ENCODE measurements at places on chromosomes 11 and 22.
A peak's percentile ranks its signal among the peaks of the same experiment; 100 is the strongest.

GRCh38 chr22:41563051-41563711, 2.4 kb downstream of the CSDC2 start:
- DNase-seq, result no peak

DNA sequence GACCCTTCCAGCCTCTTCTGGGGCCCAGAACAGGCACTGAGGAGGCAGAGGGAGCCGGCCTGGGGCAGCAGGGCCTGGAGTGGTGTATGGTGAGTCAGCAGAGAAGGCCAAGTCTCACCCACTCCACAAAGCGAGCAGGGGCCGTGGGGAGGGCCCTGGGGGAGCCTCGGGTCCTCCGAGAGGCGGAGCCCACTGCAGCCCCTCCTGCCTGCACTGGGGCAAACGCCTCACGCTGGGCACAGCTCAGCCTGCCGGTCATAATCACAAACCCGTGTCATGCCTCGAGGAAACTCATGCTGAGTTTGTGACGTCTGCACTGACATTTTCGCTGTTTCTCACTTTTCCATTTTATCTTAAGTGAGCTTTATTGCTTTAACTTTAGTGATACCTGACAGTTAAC, 38.4 kb downstream of the TOLLIP start:
- no peak for DNase-seq

DNA sequence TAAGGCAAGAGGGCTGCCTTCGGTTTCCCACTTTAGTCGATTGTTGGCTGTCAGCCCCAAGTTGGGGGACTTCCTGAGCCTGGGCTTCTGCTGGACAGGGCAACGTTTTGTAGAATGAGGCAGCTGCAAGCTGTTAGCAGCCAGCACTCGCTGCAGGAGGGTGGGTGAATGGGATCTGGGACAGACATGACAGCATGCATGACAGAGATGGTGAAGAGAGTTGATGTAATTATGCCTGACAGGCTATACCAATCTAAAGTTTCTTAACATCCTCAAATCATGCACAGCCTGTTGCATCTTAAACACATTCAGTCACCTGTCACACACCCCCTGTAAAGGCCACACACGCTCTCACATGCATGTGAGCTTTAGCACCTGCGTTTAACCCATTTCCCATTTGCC, 49.2 kb downstream of the CWC15 start:
- DNase-seq, result no peak

DNA sequence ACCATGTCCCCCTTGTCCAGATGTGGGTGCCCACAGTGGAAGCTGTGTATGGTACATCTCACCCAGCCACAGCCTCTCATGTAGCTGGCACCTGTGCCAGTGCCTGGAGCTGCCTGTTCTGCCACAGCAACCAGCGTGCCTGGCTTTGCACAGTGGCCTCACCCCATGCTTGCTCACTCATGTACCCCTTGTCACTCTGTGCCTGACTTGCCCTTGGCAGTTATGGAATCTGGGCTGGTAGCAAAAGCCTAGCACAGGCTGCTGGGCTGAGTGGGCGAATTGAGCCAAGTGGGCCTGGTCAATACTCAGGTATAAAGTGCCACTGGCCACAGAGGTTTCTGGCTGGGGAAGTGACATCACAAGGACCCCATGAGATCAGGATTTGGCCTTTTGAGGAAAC, 264.2 kb downstream of the INSC start:
- DNase-seq, result no peak

DNA sequence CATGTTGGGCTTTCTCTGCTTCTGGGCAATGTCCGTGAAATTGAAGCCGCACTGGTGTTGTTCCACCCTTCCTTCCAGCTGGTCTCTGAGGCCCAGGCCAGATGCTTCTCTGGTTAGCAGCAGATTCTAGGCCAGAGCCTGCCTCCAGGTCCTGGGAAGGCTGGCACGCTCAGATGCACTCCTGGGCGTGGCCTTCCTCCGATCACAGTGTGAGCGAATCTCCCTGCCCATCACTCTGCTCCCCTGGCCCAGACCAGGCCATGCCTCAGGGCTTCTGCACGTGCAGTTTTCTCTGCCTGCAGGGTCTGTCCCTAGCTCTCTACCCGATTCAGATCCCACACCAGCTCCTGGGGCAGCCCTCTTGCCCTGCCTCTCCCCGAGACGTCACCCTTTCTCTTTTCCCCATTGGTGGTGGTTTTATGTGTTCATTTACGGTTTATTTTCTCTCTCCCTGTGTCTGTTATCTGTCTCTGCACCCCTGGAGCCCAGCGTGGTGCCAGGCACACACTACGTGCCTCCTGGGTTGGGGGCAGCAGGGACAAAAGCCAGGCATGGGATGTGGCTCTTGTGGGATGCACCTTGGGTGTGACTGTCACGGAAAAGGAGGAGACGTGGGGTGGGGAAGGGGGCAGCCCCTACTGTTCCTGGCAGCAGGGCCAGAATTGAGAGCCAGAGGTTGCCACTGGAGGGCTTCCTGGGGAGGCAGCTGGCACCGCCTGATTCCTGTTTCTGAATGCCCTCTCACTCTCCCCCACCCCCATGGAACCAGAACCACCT, 66.0 kb downstream of the KCNQ1 start:
- no peak for DNase-seq

GRCh38 chr22:40578171-40578570, 58.3 kb downstream of the MRTFA start:
- peak; percentile 12 for DNase-seq

DNA sequence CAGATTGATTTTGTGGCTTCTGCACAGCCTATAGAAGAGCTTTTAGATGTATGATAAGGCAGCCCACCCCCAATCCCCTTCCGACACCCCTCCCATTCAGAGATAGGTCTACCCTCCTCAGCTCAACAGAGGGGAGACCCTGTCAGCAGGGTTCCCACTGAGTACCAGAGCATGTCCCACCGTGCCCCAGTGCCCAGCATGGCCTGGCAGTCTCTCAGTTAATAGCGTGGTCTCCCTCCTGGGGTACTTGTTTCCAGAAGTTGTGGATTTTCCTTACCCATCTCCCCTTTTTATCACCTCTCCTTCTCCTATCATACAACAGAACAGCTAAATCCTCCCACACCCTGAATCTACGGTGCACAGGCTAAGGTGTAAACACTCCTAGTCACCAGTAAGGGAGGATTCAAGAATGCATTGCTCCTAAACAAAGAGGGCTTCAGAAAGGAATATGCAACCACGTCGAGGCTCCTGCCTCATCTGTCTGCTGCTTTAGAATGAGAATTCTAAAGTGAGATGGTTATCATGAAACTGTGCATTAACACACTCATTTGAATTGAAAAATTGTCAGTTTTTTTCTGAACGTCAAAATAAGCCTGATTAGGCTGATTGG, 6.7 kb downstream of the PLAAT2 start:
- no peak for DNase-seq

DNA sequence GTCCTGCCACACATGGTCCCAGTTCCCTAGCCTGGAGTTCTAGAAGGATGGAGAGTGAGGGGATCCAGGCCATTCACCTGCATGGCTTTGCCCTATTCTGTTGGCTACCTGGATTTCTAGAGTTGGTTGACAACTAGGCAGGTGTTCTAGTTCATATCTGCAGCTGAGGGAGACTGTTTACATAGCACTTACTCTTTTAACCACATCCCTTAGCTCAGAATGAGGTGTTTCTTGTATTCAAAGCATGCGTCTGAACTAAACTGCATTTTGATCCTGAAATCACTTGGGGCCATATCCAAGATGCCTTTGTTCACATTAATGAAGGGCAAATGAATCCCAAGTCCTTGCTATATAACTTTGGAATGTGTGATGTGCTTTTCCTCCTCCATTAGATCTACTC, 60.9 kb downstream of the SYT13 start:
- no peak for DNase-seq

DNA sequence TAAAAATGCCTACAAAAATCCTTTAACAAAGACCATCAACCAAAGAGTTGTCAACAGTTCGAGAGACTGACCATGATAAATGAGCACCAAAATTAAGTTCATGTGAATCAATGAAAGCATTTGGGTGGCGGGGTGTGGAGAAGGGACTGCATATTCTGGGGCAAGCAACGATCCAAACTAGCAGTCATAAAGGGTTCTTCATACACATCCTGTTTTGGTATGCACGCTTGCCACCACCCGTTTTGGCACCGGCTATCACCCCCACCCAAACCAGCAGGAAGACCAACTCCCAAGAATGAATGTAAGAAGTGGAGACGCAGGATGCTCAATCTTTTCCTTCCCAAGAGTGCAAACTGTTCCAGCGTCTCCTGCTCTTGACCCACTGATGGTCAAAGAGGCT, 80.8 kb downstream of the SGSM3 start:
- no peak for DNase-seq

GRCh38 chr11:63537293-63538101, 889 bp downstream of the PLAAT4 start:
- DNase-seq, result peak; percentile 17

GRCh38 chr11:34605481-34606325, 15.2 kb upstream of the EHF start:
- no peak for DNase-seq

GRCh38 chr11:122275508-122275907, 159.5 kb upstream of the BLID start:
- DNase-seq, result no peak

DNA sequence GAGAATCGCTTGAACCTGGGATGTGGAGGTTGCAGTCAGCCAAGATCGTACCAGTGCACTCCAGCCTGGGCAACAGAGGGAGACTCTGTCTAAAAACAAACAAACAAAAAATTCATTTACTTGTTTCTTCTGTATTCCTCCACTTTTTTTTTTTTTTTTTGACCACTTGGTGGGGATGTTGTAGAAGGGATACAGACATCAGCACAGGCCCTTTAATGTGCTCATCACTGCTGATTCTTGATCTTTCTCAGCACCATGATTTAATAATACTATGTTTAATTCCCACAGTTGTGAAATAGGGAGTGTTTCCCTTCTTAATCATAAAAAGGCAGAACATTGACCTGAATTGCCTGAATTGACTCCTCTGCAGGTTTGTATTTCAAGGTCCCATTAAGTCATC, 4.5 kb downstream of the TTC9C start:
- no peak for DNase-seq

DNA sequence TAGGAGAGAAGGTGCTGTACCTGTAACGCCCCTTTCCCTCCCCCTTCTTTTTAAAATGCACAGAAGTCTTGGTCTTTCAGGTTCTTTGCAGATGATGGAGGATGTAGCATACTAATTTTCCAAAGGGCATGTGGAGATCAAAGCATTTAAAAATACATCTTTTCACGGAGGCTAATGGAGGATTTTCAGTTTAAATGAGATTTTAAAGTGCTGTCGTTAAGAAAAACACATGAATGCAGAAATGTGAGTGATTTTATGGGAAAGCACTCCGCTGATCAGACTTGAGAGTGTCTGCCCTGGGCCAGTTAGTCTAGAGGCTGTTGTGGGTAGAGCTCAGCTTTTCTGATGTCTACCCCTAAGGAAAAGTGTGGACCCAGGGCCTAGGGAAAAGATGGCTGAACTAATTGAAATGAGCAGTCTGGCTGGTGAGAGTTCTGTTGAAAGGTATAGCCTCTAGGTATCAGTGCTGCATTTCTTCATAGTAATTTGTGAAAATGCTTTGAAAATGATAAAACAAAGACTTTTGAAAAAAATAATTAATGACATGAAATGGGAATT, 2.5 kb downstream of the AMOTL1 start:
- DNase-seq, result no peak

GRCh38 chr11:45815747-45816146, 10.8 kb downstream of the SLC35C1 start:
- no peak for DNase-seq

GRCh38 chr11:15471048-15471894, 356.5 kb downstream of the INSC start:
- DNase-seq, result no peak

DNA sequence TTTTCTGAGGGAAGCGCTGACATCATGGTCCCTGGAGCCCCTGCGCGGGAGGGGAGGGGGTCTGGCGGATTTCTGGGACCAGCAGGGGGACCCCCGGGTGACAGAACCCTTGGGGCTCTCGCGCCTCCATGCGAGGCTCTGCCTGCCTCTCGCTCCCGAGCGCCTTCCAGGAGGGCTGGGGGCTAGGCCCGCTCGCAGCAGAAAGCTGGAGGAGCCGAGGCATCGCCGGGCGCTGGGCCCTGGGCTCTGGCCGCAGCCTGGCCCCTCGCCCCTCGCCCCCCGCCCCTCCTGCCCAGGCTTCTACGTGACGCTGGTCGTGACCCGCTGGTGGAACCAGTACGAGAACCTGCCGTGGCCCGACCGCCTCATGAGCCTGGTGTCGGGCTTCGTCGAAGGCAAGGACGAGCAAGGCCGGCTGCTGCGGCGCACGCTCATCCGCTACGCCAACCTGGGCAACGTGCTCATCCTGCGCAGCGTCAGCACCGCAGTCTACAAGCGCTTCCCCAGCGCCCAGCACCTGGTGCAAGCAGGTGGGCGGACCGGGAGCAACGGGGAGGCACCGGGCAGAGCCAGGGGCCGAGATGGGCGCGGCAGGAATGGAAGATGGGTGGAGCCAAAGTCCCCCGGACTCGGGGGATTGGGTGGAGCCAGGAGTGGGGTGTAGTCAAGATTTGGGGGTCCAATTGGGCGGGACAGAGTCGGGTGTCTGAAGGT, 5.4 kb downstream of the BEST1 start:
- DNase-seq, result no peak

DNA sequence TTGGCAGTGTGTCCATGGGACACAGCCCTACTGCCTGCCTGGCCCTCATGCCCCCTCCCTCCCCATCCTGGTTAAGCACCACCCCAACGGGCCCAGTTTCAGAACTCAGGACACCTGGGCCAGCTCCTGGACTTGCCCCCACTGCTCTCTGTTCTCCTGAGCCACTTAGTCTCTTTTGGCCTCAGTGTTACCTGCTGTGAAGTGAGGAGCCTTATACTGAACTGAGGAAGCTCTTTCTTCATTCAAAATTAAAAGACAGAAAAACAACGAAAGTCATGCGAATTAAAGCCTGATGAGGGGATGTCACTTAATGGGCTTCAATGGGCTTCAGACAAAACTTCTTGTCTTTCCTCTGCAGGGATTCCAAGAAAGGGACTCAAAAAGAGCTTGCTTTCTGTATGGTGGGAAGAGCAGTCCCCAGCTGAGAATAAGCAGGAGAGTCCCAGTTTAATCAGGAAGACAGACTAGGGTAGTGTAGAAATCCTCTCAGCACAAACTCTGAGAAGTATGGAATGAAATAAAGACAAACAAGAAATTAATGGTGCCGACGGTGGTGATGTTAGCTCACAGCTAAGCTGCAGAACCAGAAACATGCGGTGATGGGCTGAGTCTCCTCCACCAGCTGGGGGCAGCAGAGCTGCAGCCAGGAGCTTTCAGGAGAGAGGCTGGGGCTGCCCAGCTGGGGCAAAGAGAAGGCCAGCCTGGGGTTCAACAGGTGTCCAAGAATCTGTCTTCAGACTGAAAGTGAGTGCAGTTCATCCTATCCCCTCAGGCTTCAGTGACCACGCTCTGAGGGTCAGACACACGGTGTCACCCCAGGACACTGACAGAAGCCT, 101.0 kb downstream of the GGTLC2 start:
- peak; percentile 9 for DNase-seq

GRCh38 chr11:269146-269890, 8.9 kb upstream of the NLRP6 start:
- peak; percentile 35 for DNase-seq

DNA sequence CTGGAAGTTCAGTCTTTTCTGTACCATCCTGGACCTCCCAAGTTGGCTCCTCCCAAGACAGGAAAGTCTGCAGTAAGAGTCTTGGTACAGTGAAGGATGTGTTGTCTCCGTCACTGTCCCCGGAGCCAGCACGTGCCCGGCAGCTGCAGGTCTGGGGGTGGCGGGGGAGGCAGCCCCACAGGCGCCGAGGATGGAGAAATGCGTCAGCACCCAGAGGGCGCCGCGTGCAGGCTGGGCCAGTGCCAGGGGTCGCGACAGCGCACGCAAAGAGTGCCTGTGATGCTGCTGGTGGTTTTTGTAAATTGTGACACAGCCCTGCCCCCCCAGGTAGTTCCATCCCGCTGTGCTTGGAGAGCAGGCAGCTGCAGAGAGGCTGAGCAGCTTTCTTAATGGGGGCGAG, 1200.5 kb downstream of the BRD1 start:
- DNase-seq, result peak; percentile 8

Data from stimulated activated CD4-positive, alpha-beta T cell treated with anti-CD3 and anti-CD28 coated beads, Interleukin-4, amount 100 ng/mL, for 4 hours (primary cell).